ENCODE measurements at places on chromosomes 12 and 14.

DNA sequence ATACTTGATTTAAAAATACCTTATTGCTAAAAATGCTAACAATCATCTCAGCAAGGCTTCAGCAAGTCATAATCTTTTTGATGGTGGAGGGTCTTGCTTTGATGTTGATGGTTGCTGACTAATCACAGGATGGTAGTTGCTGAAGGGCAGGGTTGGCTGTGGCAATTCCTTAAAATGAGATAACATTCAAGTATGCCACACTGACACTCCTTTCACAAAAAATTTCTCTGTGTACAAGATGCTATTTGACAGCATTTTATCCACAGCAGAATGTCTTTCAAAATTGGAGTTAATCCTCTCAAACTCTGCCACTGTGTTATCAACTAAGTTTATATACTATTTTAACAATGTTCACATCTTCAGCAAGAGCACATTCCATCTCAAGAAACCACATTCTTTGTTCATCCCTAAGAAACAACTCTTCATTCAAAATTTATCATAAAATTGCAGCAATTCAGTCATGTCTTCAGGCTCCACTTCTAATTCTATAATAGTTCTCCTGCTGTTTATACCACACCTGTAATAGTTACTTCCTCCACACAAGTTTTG, 16.1 kb downstream of the SCAF11 start:
- DNase-seq, result no peak

GRCh38 chr12:15272376-15272775, 49.9 kb upstream of the PTPRO start:
- DNase-seq, result no peak

DNA sequence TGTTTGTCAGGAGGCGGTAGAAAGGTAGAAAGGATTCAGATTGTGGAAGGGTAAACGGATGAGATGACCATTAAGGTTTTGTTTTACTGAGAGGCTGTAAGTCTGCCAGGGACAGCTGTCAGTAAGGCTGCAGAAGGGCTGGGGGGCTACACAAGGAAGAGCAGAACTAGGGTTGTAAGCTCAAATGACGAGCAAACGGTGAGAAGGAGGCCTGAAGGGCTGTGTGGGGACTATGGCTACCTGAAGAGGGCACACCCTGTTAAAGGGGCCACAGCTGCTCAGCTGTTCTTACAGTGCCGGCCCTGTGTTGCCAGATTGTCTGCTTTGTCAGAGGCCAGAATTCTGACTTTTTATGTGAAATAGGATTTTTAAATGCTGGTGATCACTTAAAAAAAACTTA, 19.1 kb downstream of the VASH1 start:
- no peak for DNase-seq

DNA sequence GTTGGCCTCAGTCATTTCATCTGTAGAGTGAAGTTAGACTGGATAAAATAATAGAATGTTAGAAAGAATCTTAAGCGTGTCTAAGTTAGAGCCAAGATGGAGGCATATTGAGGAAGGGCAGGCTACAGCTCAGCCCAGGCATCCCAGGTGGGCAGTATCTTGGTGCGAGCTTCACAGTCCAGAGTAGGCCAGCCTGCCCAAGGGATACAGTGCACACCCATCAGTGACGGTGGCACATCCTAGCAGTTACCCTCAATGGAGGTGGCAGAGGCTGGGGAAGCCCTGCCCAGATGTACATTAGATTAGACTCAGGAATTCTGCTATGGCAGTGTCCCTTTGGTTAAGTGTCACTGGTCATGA, 21.5 kb downstream of the TULP3 start:
- DNase-seq, result no peak

- DNase-seq, result no peak
These were observed 41.9 kb upstream of the BCL2L14 start for GRCh38 chr12:12028668-12029402.

GRCh38 chr12:5872745-5873144, 72.3 kb downstream of the ANO2 start:
- no peak for DNase-seq

GRCh38 chr14:35201066-35201465, 78.7 kb downstream of the PRORP start:
- no peak for DNase-seq

DNA sequence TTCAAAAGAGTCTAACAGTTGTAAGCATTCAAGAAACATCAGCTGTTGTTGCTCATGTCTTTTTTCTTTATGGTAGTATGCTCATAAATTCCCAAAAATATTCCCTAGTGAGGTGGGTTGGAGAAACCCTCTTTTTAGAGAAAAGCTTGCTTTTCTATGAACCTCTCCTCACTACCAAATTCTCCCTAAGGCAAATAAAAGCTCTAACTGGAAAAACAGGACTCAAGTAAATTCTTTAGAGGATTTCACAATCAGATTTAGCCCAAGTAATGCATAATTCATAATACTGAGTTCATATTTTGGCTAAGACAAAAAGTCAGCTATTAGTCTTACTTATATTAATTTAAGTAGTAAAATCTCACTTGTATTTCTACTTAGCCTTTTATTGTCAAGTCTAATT, 59.1 kb downstream of the DIO2 start:
- DNase-seq, result no peak

DNA sequence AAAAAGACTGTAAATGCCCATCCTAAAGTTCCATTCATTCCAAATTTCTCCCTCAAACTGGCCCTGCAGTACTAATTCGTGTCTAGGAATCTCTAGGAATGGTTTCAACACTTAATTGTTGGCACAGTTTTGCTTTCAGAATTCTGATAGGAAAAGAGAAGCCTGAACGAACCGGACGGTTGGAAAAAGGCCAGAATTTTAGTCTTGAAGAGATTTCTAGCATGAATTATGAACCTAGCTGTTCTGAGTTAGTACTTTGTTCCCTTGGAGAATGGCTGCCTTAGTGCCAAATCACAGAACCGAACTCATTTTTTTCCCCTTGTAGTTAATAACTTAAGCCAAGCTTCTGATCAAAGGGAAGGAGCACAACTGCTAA, 262.6 kb downstream of the ADAMTS20 start:
- no peak for DNase-seq

DNA sequence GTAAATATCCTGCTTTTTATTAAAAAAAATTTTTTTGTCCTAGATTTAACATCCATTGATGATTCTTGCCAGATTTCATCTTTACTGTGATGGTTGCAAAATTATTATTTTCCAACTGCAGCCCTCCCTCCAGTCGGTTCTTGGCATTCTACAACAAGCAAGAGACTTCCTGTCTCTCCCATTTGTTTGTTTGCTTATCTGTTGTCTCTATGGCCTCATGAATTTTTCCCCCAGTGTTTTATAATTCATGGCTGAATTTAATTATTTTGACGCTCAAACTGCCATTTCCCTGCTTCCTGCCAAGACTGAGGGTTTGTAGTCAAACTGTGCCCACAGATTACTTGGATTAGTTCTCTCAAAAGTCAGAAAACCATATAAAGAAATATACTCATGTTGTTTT, 25.9 kb downstream of the CGRRF1 start:
- DNase-seq, result no peak

- no peak for DNase-seq
These were observed 182.7 kb downstream of the PCNX1 start for GRCh38 chr14:71089971-71090370.

DNA sequence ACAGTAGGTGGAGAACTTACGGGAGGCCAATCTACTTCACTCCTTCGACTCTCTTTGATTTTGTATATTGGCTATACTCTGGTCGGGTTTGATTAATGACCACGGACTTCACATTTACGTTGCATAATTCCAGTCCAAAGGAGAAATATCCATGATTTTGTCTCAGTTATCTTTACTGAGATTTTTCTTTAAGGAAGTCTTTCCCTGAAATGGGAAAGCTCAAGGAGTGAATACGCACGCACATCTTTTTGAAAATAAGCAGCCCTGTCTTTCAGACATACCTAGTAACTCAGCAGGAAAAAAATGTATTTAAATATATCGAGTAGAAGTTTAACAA, 5.7 kb upstream of the ALX1 start:
- DNase-seq, result no peak

- peak; percentile 39 for DNase-seq
These were observed 31.3 kb downstream of the PTPRB start for GRCh38 chr12:70605976-70606375.

GRCh38 chr14:103710771-103711377, 4.4 kb downstream of the XRCC3 start:
- DNase-seq, result no peak

GRCh38 chr12:117439531-117440001, 78.1 kb upstream of the NOS1 start:
- no peak for DNase-seq

GRCh38 chr12:27332714-27333402, at the start of gene BMAL2:
Gene BMAL2 (plus strand): TSS chr12:27332836. CDS start chr12:27333073, 237 bp downstream.
- DNase-seq, result no peak

DNA sequence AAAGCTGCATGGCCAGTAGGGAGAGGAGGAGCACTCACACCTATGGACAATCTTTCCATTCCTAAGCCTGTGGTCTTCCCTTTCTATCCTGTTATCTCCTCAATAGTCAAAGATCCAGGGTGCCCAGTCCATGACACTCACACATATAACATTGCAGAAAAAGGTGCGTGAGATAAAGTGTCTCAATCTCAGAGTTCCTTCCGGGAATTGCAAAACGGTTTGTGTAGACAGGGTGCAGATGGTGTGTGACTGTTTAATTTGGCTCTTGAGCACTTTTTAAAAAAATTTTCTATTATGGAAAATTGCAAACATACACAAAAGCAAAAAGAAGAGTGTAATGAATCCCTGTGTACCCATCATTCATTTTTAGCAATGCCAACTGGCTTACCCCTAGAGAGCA, 1493.6 kb downstream of the AACS start:
- DNase-seq, result no peak

DNA sequence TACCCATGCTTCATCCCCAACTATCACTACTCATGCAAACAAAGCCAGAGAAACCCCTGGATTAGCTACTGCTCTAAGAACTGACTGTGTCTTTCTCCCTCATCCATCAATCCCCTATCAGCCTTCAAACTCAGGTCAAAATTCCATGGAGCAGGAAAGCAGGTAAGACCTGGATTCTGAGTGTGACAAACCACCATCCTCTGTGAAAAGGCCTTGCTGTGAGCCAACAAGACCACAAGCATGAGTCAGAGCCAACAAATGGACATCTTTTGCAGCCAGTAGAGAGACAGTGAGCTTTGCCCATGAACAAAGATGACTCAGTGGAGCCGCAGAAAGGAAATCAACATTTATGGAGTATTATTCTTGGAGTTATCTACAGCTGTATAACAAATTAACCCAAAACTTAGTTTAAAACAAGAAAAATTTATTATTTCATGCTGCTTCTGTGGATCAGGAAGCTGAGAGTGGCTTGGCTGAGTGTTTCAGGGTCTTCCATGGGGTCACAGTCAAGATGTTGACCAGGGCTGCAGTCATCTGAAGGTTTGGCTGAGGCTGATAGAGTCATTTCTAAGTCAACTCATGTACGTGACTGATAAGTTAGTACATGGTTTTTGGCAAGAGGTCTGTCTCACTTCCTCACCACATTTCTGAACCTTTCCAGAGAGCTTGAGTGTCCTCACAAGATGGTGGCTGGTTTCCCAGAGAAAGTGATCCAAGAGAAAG, 61.1 kb downstream of the PITPNM2 start:
- DNase-seq, result peak; percentile 72

DNA sequence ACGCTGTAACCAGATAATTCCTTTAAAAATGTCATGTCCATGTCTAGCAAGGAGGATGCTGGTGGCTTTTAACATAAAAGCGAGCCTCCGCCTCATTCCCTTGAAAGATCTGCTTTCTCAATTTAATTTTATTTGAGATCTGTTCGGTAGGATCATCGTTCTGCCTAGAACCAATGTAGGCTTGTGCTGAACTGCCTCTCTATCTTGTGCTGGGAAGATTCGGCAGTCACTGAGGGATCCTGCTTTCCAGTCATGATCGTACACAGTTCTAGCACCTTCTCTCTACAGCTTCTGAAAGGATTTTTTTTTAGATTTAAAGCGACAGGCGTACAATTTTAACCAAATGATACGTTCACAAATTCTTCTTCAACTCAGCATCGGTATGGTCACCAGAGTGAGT, 54.3 kb downstream of the PEBP1 start:
- DNase-seq, result no peak

- no peak for DNase-seq
These were observed 79.3 kb downstream of the TMEM121 start for GRCh38 chr14:105605464-105606304.

DNA sequence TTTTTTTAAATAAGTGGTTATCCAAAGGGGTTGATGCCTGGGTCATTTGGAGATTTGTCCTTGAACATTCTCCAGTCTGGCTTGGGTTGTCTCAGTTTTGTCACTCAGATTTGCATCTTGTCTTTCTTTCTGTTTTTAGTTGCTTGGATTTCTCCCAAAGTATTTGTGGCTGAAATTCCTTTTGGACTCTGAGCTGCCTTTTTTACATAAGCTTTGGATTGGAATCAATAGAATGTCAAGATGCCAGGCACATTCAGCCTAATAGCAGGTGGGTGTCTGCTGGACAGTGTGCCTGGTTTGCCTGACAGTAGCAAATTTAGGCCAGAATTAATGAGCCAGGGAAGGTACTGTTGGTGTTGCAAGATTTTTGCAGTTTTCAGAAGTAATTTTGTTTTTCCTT, 50.0 kb downstream of the FLRT2 start:
- DNase-seq, result no peak

DNA sequence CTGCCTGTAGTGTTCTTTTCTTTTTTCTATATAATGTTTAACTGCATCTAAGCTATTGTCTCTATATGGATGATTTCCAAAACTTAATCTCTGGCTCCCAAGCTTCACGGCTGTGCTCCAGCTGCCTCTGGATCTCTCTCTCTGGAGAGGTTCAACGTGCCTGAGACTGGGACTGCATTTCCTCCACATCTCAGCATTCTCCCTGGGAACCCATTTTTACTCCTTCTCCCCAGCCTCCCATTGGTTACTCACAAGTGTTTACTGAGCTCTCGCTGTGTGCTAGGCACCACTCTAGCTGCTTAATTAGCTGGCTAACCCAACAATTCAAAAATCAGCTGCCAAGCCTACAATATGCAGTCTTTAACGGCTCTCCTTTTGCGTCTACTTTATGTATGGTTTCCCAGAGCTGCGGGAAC, 34.7 kb downstream of the FBXL14 start:
- no peak for DNase-seq

GRCh38 chr12:121334513-121335343, 17.5 kb downstream of the ANAPC5 start:
- peak; percentile 47 for DNase-seq

DNA sequence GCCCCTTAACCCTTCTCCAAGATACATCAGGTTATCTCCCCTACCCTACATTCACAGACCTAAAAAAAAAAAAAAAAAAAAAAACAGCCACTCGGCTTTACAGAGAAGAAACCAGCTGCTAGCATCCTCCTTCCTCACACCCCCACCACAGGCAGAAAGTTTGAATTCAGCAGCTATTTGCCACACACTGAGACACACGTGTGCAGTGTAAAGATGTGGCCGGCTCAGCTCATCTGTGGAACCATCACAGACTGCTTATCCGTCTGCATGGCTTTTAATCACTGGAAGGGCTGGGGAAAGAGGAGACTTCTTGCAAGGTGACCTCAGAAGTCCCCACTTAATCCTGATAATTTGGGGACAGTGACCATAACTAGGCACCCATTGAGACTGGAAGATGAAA, 50.0 kb downstream of the VWF start:
- no peak for DNase-seq

DNA sequence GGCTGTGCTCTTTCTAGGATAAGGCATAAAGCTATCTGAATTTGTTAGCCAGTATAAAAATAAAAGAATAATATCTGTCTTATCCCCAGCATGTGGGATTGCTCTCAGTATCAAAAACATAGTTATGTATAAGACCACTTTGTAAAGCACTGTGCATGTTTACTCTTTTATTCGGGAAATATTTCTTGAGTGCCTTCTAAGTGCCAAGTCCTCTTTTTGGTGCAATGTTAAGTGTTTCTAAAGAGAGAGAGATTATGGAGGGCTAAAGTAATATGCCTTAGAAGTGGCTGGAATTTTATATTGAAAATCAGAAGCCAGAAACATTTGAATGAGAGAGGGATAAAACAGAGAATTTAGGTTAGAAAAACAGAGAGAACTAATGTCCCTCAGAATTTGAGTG, 212.0 kb downstream of the ALG10B start:
- no peak for DNase-seq

Data from pulmonary artery endothelial cell (primary cell).